ENCODE measurements at places on chromosomes 4 and X. TPM values are rescaled to one million over a fixed set of nuclear protein-coding genes. Genes with fewer than 3 reads are reported as not detected.

The LRIT3 gene
- 0.79 TPM for polyA plus RNA-seq

DNA sequence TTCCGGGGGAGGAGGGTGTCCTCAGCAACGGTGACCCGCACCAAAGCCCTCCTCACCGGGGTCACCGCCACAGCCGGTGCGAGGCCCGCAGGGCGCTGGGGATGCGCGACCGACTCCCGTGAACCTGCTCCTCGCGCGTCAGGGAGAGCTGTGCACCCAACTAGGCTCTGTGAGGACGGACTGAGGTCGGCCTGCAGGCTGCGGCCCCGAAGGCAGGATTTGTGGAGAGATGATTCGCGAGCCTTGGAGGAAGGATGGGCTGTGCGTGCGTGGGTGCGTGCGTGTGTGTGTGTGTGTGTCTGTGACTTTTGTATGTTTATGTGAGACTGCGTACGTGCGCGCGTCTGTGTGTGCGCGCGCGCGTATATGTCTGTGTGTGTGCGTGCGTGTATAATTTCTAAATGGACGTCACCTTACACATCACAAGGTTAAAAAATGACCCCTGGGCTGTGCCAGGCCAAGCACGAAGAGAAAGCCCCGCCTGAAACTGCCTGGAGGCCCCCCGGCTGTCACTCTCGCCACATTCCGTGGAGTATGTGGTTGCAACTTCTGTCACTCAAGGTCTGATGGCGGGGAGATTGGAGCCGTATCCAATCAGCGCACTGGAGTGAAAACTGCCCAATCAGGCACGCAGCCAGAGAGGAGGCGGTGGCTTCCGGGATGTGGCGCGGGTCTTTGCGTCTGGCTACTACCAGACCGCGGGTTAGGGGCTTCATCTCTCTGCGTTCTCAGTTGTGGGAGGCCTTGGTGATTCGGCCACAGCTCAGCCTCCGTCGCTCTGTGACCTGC is at the start of gene ZNF141:
ZNF141 (plus strand) TSS at position 672 of the 789 bp plus-strand sequence. CDS start 170 bp downstream, outside the sequence.
- peak; percentile 95 for DNase-seq

The CCNG2 gene
- 149 TPM for polyA plus RNA-seq

- no peak for DNase-seq
These were observed 9.1 kb downstream of the MED28 start for GRCh38 chr4:17623451-17624001.

The TXK gene
- 3.3 TPM for polyA plus RNA-seq

DNA sequence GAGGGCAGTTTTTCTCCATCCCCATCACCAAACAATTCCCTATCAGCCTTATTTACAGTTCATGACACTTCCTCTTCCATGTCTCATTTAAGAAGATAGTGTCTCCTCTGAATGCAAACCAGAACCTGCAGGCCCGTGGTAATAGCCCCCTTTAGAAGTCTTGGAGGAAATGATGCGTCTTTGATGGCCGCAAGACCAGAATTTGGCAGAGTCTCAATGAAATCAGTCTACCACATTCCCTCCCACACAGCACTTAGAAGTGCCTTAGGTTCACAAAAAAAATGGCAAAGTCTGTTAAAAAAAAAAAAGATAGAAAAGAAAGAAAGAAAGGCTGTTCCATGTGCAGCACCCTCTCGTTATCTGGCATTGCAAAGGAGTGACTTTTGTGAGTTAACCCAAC is 2.1 kb upstream of the KDR start:
- DNase-seq, result no peak

- no peak for DNase-seq
These were observed 3.4 kb downstream of the CTBP1 start for GRCh38 chr4:1245481-1246051.

The CYLC1 gene
- polyA plus RNA-seq, result not detected

The TMEM271 gene
- polyA plus RNA-seq, result 0.06 TPM

GRCh38 chr4:153274967-153275366 is 69.5 kb upstream of the MND1 start:
- no peak for DNase-seq

GRCh38 chrX:45743906-45744625 is 543.4 kb upstream of the DIPK2B start:
- no peak for DNase-seq

The KIAA0232 gene
- polyA plus RNA-seq, result 33.5 TPM

GRCh38 chr4:184103527-184104264 is 114.0 kb downstream of the ENPP6 start:
- no peak for DNase-seq

The PRRG1 gene
- polyA plus RNA-seq, result 14.2 TPM

The CSAG3 gene
- polyA plus RNA-seq, result not detected

DNA sequence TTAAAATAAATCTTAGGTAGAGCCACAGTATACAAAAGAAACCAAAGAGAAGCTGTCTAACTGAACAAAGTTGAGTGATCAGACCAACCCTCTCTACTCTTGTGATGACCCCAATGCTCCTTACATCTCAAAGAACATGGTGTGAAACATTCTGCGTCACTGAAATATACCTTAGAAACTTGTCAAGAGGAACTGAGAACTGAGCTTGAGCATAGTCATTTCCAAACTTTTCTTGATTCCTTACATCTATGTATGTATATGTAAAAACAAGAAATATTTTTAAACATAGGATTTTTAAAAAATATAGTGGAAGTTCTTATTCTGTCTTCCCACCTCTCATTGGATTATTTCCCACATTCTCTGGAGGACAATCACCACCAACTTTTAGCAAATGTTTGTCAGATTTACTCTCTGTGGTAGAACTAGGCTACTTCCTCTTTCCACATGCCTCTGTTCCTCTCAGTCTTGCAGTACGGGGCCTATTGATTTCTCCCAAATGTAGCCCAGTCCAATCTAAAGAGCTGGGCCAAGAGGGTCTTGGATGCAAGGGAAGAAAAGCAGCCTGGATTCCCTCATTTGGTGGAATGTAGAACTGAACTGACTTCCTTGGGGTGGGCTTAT is 98.2 kb upstream of the HHIP start:
- DNase-seq, result no peak

The SLC10A6 gene
- polyA plus RNA-seq, result not detected

The ACE2 gene
- polyA plus RNA-seq, result 33.0 TPM

The AGTR2 gene
- polyA plus RNA-seq, result 91.9 TPM

DNA sequence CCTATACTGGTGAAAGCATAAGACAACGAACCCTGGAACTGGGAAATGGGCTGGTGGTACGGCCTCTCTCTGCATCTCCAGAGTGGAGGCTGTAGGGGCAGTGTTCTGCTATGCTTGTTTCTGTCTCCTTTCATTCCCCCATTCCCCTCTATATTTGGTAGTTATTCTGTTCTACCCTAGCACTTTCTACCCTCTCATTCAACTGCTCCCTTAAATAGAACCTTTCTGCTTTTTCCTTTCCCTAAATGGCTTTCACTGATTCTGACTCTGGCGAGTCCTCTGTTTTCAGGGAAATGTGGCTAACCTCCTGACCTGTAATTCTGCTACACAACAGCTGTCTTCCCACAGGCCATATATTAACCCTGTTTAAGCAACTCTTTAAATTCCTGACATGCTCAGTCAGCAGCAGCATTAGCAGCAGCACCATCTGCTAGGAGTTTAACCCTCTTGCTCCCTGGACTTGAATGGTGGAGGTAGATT is 94.2 kb downstream of the CXCL13 start:
- DNase-seq, result peak; percentile 64

The ERAS gene
- 0.18 TPM for polyA plus RNA-seq

DNA sequence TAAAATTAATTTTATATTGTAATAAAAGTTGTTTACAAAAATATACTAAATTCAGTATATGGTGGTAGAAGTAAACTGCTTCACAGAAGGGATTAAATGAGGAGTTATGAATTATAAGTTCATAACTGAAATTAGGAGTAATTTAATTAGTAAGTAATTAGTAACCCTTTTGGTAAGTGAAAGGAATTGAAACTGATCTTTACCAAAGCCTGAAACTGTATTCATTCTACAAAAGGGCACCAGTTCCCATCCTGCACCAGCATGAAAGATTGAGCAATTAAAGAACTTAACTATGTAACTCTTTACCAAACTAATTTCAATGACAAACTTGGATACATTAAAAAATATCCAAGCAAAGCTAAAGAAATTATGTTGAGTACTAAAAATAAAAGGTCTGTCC is 8.2 kb downstream of the MED14 start:
- DNase-seq, result no peak

The KLHL4 gene
- polyA plus RNA-seq, result 8.5 TPM

The FMR1NB gene
- 0.37 TPM for polyA plus RNA-seq

GRCh38 chr4:177391953-177392352 is 50.3 kb downstream of the AGA start:
- DNase-seq, result no peak

GRCh38 chr4:38160487-38161207 is 200.4 kb downstream of the PTTG2 start:
- no peak for DNase-seq

The LIAS gene
- 27.8 TPM for polyA plus RNA-seq

- DNase-seq, result no peak
These were observed 782.3 kb downstream of the PCDH18 start for GRCh38 chr4:136749989-136750388.

- no peak for DNase-seq
These were observed 576.8 kb downstream of the GBA3 start for GRCh38 chr4:23269566-23269965.

The FBXW7 gene
- polyA plus RNA-seq, result 28.0 TPM

DNA sequence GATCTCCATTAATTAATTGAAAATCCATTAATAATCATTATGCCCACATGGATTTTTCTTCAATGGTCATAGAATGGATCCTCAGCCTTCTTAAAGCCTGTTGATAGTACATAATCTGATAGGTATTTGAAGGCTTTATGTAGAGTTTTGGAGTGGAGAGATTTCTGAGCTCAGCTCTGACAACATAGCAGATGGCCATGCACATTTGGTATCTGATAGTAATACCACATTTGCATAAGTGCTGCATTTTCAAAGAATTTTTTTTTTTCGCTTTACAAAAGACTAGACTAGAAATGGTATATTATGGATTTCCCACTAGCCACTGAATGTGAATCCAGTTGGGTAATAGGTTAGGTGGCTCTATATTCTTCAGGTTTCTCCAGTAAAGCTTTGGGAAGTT is 440.6 kb downstream of the FGF13 start:
- no peak for DNase-seq

- DNase-seq, result no peak
These were observed 19.4 kb upstream of the HGFAC start for GRCh38 chr4:3422241-3422801.

GRCh38 chr4:127196655-127197352 is 436.0 kb upstream of the INTU start:
- no peak for DNase-seq

DNA sequence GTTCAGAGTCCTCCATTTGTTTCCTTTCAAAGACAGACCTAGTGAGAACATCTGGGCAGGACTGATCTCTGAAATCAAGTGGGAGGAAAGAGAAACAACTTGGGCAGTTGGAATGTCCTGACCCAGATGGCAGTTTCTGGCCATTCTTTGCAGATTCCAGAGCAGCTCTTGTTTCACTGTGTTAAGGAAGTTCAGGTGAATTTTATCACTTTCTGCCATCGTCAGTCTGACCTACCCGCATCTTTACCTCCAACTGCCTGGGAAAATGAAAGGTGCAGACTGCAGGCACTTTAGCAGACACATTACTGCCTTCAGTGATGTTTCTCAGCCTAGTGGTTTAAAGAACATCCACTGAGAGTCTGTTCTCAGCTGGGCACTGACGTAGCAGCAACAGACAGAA is 216.2 kb downstream of the CEP135 start:
- peak; percentile 42 for DNase-seq

The RAB41 gene
- polyA plus RNA-seq, result 1.1 TPM

- no peak for DNase-seq
These were observed 245.4 kb downstream of the DCLK2 start for GRCh38 chr4:150323406-150324325.

- DNase-seq, result no peak
These were observed 98.8 kb upstream of the EOLA2 start for GRCh38 chrX:150037041-150037440.

GRCh38 chr4:78704981-78705683 is 71.0 kb upstream of the BMP2K start:
- DNase-seq, result no peak

GRCh38 chr4:84232309-84233095 is 266.6 kb downstream of the NKX6-1 start:
- DNase-seq, result no peak

DNA sequence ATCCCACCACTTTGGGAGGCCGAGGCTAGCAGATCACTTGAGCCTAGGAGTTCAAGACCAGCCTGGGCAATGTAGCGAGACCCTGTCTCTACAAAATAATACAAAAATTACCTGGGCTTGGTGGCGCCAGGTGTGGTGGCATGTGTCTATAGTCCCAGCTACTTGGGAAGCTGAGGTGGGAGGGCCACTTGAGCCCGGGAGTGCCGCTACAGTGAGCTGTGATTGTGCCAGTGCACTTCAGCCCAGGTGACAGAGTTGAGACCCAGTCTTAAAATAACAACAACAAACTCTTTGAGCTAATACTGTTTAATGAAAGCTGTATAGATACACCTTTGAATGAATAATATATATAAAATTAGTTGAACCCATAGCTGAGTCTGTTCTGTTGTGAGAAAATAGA is 9.7 kb downstream of the BCORL1 start:
- no peak for DNase-seq

The FRAS1 gene
- 85.5 TPM for polyA plus RNA-seq

GRCh38 chr4:173415885-173416653 is 17.2 kb upstream of the SCRG1 start:
- no peak for DNase-seq

The ARHGAP24 gene
- polyA plus RNA-seq, result 123 TPM

DNA sequence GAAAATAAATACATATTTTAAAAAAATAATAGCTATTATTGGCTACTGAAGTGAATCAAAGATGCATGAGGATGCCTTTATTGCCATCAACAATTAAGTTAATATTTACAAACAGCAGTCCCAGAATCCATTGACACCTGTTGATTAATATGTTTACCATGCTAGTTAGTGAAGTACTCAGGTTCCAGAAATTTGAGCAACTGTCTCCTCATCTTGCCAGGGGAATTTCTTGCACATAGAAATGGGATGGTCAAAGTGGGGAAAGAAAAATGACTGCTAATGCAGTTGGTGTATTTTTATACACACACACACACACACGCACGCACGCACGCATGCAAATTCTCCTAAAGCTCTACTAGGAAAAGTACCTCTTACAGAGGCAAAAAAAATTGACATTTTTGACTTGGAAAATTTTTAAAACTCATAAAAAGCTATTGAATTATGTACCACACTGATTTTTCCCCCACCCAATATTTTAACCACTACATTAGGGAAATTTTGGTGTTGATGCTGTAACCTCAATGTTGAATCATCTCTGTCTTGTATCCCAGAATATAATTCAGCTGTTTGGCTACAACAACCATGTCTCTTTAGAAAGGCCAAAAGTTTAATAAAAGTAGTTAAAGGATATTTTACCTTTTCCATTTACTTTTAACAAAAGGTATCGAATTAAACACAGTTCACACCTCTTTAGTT is 105.3 kb upstream of the TMEM150C start:
- no peak for DNase-seq

The TEX11 gene
- 0.06 TPM for polyA plus RNA-seq

The GAGE2A gene
- polyA plus RNA-seq, result not detected

Data from left renal pelvis (tissue), 4 donors.